ENCODE measurements at places on chromosomes 1 and 21.

GRCh38 chr21:35940074-35940927 is 120.0 kb downstream of the SETD4 start:
- DNase-seq, result peak; percentile 37

DNA sequence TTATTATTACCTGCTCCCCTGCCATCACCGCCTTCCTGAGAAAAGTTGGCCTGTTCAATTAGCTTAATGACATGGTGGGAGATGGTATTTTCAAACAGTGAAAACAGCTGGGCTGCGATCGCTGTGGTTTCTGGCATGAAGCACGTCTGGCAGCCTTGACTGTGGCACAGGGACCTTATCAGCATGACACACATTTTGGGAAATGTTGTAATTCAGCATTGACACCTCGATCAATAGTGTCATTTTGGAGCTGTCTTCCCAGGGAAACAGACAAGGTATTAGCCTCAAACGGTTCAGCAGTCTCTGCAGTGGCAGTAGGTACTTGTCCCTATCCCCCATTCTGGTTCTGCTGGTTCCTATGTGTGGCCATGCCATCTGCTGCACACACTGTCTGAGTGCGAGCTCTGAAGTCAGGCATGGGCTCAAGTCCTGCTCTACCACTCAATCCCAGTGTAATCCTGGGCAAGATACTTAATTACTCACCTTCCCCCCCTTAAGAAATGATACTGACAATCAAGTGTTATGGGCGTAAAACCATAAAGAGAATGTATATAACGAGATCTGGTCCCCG is 154.5 kb upstream of the KCND3 start:
- no peak for DNase-seq

- DNase-seq, result peak; percentile 93
These were observed 161.6 kb upstream of the PTBP2 start for GRCh38 chr1:96559707-96560596.

- DNase-seq, result peak; percentile 32
These were observed 108.7 kb upstream of the RNPC3 start for GRCh38 chr1:103416681-103417286.

GRCh38 chr1:245942856-245943255 is 564.2 kb downstream of the SMYD3 start:
- no peak for DNase-seq
